Aorta (tissue), 5 donors: ENCODE measurements at places on chromosomes 6 and 20. TPM values are rescaled to one million over a fixed set of nuclear protein-coding genes. Genes with fewer than 3 reads are reported as not detected.

VGLL2 gene
- not detected for total RNA-seq

APCDD1L gene
- 14.6 TPM for total RNA-seq

XKR7 gene
- total RNA-seq, result not detected

RAET1G gene
- 0.99 TPM for total RNA-seq

DNA sequence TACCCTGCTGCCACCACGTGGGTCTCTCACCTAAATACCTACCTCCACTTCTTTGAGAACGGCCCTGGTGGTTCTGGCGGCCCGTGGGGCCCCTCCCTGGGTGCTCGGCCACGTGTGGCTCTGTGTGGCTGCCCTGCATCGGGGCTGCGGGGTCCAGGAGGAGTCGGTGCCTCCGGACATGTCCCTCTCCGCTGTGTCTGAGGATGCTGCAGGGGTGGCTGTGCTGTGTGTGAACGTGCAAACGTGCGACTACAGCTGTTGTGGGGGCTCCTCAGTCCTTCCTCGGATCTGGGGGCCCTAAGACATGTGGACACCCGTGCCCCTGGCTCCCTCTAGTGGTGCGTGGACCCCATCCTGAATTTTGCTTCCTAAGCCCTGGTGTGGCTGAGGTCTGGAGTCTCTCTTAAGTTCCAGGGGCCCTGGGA, 691.8 kb downstream of the QKI start:
- DNase-seq, result no peak

- DNase-seq, result no peak
Observed at GRCh38 chr6:137902699-137903098, 35.6 kb downstream of the TNFAIP3 start.

DNA sequence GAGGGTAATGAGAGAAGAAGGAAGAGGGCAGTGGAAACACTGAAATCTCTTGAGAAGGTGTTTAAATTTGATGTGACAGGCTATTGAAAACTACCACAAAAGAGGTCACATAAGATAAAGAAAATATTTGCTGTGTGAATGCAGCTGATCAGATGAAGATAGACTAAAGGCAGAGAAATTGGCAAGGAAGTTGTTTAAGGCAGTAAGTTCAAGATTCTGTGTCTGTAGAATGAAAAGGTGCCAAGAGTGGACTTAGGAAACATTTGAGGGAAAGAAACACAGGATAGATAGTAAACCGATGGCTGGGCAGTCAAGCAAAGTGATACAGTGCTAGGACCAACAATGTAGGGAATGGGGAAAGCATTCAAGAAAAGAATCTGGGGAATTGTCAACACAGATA, 332.3 kb upstream of the MARCKS start:
- no peak for DNase-seq

GRCh38 chr6:19864285-19864684, 27.1 kb downstream of the ID4 start:
- DNase-seq, result no peak

DNA sequence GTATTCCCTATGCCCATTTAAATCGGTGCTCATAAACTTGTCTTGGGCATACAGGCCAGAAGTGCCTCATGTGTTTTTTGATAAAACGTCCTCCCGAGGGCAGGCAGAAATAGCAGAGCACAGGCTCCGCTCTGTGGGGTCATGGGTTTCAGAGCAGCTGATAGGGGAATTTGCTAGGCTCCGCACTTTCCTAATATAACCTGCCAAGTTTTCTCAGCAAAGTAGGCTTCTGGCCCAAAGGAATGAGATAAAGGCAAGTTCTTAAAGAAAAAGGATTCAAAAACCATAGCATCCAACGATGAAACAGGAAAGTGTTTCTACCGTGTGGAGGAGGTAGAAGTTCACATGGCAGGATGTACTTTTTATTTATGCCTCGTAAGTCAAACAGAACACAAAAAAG, 69.8 kb upstream of the RALGAPA2 start:
- no peak for DNase-seq

DNA sequence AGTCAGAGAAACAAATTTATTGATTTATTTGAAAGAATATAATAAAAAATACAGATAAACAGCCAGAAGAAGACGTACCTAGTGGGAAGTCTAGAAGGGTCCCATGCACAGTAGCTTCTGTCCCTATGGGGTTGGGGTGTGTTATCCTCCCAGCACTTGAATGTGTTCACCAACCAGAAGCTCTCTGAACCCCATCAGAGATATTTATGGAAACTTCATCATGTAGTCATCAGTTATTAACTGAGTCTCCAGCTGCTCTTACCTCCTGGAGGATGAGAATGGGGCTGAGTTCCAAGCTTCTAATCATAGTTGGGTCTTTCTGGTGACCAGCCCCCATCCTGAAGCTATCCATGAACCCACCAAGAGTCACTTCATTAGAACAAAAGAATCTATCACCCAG, 15.4 kb upstream of the USP45 start:
- no peak for DNase-seq
